MV-4-11 (cell line): ENCODE measurements at places on chromosomes 2 and 18.

GRCh38 chr18:63189817-63190216 lies 129.8 kb downstream of the BCL2 start:
- no peak for DNase-seq

DNA sequence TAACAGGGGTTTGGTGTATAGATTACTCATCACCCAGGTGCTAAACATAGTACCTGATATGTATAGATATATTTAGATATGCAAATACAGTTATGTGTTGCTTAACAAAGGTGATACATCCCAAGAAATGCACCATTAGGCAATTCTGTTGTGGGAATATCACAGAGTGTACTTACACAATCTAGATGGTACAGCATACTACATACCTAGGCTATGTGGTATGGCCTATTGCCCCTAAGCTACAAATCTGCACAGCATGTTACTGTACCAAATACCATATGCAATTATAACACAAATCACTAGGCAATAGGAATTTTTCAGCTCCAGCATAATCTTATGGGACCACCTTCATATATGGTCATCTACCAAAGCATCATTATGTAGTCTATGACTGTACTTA lies 43.5 kb upstream of the NPAS2 start:
- no peak for DNase-seq

GRCh38 chr18:3468833-3469232 lies 18.9 kb downstream of the TGIF1 start:
- DNase-seq, result peak; percentile 60

- DNase-seq, result peak; percentile 54
These were observed 22.1 kb upstream of the CNGA3 start for GRCh38 chr2:98324181-98324580.

DNA sequence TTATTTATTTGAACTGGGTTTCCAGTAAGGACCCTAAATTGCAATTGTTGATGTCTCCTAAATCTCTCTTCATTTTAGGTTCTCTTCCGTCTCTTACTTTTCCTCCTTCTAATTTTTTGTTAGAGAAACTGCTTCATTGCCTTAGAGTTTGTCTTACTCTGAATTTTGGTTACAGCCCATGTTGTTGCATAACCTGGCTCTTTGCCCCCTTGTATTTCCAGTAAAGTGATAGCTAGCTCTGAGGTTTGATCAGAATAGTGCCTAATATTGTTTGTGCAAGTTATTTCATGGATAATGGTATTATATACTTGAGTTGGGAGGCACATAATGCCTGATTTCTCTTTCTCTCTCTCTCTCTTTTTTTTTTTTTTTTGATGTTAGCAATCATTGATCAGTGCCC lies 71.8 kb downstream of the MGAT5 start:
- DNase-seq, result no peak

DNA sequence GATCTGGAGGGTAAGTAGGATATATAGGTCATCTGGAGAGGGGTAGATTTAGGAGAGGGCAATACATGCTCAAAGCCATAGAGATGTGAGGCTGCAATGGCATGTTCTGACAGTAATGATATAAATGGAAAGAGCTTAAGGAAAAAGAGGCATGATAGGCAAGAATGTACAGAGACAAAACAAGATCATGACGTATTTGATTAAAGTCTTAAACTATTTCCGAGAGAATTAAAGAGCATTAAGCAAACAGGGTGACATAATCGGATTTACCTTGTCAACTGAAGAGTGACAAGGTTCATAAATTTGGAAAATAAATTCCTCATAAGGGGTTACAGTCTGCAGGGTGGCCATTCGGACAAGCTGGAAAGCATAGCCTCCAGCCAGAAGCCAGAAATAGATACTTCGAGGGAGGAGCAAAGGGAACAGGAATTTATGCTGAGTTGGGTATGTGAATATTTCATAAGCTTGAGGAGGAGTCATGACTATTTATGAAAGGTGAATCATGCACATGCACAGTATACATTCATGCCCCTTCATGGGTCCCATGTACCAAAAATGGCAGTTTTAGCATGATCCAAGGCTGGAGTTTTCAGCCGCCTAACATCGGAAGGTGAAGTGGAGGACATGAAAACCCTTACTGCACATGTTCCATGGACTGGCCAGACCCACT lies 396.2 kb upstream of the VWC2L start:
- no peak for DNase-seq

DNA sequence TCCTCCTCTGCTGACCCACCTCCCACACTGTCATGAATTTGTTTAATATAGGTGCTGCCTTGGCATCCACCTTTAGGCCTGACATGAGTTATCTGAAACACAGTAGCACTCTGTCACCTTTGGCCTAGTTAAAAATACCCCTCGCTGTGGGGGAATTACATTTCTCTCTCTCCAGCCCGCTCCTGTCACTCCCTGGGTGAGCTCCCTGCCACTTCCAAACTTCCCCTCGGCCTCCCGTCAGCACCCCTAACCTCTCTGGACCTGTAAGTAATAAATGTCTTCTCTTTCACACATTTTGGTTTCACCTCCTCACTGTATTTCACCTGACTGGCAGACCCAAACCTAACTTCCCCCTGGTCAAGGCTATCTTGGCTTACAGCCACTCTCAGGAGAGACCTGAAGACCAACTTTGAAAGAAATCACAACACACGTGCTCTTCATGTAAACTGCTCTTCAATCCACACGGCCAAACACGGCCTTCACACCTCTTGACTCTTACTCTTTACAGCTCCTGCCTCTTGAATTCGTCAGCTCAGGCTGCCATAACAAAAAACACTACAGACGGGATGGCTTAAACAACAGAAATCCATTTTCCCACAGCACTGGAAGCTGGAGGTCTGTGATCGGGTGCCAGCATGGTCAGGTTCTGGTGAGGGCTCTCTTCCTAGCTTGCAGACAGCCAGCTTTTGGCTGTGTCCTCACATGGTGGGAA lies 28.3 kb downstream of the REEP1 start:
- DNase-seq, result no peak

GRCh38 chr2:111138839-111139238 lies 18.1 kb downstream of the BCL2L11 start:
- no peak for DNase-seq

DNA sequence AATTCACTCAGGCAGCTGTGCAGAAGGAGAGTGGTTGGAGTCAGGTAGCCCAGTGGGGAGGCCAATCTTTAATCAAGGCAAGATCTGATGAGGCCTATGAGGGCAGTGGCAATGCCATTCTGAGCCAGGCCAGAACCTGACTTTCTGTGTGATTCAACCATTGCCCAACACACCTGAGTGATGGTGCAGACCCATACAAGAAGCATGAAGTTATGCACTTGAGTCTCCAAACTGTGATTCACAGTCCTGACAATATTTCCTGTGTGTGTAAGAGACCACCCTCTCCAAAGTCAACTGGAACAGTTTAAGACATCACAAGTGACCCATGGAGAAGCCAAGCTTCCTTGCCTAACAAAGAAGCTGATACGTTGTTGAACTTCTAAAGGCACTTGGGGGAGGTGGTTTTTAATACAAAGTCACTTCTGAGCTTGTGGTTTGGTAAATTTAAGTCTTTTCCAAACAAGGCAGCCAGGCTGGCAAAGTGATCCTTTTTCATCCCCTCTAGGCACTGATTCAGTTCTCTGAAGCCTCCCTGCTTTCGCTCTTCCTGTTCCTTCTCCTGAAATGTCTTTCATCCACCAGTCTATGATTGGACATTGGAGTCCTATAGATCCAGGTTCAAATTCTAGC lies 49.0 kb downstream of the VSNL1 start:
- no peak for DNase-seq
